ENCODE measurements at places on chromosomes 12 and 14.

DNA sequence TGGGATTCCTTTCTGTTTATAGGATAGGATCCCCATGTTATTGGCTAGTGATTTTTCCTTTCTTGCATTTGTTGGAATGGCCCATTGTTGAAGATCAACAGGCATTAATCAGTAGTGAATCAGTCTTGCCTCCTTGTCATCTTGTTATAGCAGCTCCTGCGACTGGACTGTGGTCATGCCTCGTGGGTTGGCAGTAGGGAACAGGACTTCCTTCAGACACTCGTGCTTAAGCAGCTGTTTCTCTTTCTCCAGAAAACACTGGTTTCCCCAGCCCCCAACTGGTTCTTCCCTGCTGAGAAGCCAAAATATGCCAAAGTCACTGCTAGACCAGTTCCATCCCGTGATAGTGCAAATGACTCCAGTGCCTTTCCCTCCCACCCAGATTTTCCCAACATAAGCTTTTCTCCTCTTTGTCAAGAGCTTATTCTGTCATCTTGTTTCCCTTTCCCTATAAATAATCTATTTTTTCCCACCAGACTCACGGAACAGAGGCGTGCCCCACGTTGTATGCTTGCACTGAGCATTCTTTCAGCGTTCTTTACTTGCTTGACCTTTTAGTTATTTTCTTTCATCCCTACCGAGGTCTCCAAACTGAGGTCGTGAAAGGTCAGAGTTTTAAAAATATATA lies 83.5 kb downstream of the SAMD4A start:
- peak; percentile 65 for DNase-seq

DNA sequence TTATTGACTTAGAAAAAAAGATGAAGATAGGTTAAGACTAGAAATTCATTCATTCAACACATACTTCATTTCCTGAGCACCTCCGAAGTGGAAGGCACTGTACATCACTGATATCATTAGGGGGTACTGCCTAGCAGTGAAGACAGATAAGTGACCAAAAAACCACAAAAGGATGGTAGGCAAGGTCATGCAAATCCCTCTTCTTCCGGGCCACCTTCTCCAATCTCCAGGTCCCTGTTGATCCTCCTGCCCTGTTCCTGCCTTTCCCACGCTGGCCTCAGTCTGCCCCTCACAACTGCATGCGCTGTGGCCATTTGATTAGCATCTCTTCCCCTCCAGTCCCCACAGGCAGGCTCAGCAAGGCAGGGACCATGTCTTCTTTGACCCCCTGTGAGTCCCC lies 60.8 kb downstream of the SETD3 start:
- DNase-seq, result no peak

DNA sequence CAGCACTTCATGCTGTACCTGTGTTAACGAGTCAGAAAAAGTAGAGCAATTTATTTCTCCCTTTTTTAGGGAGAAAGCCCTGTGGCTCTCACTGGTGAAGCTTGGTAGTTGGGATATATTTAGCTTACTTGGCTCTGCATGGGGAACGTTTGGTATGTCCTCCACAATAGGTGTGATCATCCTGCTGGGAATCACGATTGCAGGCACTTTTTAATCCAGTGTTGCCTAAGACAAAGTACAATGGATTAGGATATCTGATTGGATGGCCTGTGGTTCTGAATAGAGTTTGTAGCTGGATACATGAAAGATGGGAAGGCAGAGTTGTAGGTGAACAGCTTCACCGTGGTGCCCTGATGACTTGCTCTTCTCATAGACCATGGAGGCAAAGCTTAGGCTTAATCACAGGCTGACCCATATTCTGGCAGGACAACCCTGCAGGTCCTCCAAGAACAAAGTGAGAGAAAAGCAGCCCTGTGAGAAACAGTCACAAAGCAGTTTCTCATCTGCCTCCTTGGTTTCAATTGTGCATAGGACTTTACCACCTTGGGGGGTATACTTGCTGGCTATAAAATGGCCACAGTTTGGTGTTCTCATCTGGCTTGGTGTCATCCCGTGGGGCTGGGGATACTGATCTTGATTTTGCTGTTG lies 7.5 kb downstream of the RESF1 start:
- DNase-seq, result no peak

- DNase-seq, result no peak
Observed at GRCh38 chr12:6337958-6338433, 3.9 kb downstream of the TNFRSF1A start.

DNA sequence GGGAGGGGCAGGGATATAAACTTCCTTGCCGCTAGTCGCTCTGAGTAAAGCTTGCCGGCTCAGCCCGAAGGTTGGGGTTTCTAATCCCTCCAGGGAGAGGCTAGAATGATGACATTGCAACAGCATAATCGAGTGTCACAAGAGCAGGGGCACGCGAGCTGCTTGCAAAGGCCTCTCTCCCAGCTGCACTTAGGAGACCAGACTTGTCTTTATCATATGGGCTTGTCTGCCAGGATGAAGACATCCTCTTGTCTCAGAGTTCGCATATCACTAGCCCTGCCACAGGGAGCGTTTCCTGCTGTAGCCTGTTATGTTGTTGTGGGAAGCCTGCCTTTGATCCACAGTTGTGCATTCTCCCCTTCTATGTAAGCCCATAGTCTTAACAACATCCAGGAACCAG lies 180.0 kb downstream of the ESR2 start:
- no peak for DNase-seq

DNA sequence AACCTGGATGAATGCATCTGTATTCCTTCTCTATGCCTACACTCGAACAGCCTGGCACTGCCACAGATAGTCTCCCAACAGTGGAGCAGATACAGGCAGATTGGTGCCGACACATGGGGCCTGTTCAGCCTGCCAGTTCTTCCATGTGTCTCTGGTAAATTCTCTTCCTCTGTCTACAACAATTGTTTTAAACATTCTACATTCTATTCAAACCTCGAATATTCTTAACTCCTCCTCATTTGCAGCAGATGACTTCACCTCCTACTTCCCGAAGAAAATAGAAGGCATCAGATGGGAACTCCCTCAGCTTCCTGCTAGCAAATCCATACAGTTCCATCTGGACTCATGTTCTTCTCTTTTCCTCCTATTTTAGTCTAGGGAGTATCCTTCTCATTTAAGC lies 43.1 kb upstream of the OTOGL start:
- DNase-seq, result no peak

GRCh38 chr12:68871396-68871795 lies 61.6 kb downstream of the CPM start:
- DNase-seq, result no peak

DNA sequence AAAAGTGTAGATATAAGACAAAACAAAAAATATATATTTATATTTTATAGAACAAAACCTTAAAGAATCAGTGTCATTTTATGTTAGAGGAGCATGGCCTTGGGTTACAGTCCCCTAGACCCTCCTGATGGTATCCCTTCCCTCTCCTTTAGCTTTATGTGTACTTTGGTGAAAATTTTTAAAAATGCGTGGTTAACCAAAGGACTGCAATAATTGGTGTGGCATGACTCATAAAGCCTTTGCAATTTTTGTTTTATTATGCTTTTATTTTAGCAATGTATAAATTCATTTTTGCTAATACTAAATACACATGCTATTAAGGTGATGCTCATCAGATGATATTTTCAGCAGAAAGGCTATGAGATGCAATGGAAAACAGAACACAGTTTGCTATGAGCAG lies 264.4 kb downstream of the SYT1 start:
- DNase-seq, result no peak

- no peak for DNase-seq
Observed at GRCh38 chr14:27553790-27554189, 956.0 kb upstream of the NOVA1 start.

- DNase-seq, result no peak
Observed at GRCh38 chr14:69081271-69081670, 71.6 kb downstream of the DCAF5 start.

GRCh38 chr12:55631733-55632132 lies 5.0 kb upstream of the OR10P1 start:
- DNase-seq, result no peak

DNA sequence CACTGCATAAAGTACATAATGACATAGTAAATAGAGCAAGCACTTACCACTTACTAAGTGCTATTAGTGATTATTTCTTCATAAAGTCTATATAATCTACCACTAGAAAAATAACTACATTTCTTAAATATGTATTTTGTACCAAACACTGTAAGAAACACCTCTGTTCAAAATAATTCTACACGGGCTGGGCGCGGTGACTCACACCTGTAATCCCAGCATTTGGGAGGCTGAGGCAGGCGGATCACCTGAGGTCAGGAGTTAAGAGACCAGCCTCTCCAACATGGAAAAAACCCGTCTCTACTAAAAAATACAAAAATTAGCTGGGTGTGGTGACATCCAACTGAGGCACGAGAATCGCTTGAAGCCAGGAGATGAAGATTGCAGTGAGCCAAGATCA lies 38.9 kb downstream of the ATG2B start:
- no peak for DNase-seq

DNA sequence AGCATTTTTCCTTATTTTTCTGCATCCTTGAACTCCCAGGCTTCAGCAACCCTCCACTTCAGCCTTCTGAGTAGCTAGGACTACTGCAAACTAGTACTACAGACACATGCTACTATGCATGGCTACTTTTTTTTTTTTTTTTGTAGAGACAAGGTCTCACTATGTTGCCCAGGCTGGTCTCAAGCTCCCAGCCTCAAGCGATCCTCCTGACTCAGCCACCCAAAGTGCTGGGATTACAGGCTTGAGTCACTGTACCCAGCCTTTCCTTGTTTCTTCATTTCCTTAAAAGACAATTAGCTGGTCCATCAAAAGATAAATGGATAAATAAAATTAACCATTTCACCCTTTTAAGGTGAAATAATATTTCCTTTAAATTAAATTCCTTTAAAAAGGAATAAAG lies 205.8 kb downstream of the SPTSSA start:
- no peak for DNase-seq

- peak; percentile 95 for DNase-seq
Observed at GRCh38 chr14:53953002-53953827, 3.4 kb downstream of the BMP4 start.

GRCh38 chr12:10363658-10363913 lies 26.3 kb downstream of the KLRK1 start:
- DNase-seq, result no peak

- DNase-seq, result no peak
Observed at GRCh38 chr12:129631316-129631715, 272.5 kb downstream of the TMEM132D start.

DNA sequence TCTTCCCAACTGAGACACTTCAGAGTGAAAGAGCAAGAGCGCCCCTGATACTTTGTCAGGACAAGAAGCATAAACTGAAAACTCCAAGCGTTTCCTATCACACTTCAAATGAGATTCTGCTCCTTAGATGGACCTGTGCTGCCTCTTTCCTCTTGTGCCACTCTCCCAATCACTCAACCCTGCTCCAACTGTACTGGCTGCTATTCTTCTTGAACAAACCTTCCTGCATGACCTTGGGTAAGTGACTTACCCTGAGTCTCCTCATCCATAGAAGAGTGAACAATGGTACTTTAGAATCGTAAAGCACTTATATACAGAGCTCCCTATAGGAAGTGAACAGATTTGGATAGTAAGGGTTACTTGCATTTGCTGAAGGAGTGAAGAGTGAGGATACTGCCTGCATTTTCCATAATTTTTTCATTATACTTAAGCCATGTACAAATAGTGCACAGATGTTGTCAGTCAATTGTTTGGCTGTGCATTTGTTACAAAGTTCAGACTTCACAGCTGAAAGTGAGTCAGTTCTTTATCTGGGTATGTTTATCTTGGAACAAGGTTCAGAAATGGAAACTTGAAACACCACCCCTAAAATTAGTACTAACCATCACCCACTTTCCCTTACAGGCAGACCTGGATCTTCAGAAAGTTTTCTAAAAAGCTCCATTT lies 10.8 kb downstream of the MTERF2 start:
- no peak for DNase-seq

GRCh38 chr14:96851694-96852381 lies 54.7 kb downstream of the VRK1 start:
- DNase-seq, result no peak

DNA sequence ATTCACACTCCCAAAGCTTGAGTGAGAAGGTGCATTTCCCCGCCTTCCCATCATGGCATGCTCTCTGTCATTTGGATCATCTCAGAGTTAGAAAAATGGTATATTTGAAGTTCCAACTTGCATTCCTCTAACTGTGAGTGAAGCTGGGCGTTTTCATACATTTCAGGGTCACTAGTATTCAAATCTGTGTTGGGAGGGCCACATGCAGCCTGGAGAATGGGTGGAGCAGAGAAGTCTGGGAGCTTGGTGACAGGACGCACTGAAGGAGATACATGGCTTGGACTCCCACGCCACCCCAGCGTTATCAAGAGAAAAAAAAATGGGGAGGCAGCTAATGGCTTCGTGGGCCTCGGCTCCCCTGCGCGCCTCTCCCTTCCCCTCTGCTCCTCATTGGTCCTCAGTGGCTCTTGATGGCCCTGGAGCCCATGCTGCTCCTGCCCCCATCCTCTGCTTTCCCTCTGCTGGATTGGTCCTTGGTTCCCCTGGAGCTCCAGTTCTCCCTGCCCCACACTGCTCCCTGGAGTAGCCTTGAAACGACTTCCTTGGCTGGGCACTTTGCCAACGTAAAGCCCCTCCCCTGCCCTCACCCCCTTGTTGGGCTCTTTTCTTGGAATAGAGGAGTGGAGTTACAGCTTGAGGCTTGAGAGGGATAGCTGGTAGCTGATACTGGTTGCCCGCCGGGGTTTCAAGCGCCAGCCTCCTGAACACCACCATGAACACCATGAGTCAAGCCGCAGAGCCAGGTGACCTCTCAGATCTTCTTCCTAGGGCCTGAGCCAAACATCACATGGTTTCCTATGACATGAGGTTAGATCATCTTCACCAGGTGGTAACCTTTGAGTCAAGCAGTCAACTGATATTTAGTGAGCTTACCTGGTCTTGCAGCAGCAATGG lies 139.6 kb downstream of the PRKCH start:
- DNase-seq, result no peak

- no peak for DNase-seq
Observed at GRCh38 chr12:105723494-105723893, 393.0 kb downstream of the C12orf75 start.

DNA sequence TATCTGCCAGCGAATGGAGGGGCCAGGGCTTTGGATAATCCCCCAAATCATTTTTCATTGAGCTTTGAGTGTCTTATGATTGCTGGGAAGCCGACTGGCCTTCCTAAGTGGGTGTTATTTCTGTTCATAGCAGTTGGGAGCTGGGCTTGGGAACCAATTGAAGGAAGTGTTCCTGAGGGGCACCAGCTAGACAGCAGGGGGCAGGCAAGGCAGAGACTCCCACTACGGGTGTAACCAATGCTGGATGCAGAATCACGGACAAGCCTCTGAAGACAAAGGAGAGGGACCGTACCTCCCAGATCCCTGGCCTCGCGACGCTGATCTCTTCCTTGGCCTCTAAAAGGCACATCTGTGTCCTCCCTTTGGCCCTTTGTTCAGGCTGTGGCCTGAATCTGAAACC lies 149.0 kb upstream of the PRMT8 start:
- peak; percentile 69 for DNase-seq

- no peak for DNase-seq
Observed at GRCh38 chr12:30988646-30989286, 62.2 kb downstream of the TSPAN11 start.

GRCh38 chr14:51479584-51480325 lies 172.0 kb upstream of the FRMD6 start:
- DNase-seq, result peak; percentile 57

- DNase-seq, result no peak
Observed at GRCh38 chr14:35229792-35230089, 62.4 kb upstream of the PSMA6 start.
